SJSA1 (cell line): ENCODE measurements at places on chromosomes 7 and 10. TPM values are rescaled to one million over a fixed set of nuclear protein-coding genes. Genes with fewer than 3 reads are reported as not detected.

- DNase-seq = no peak
Measured at GRCh38 chr7:30302656-30303311, 18.4 kb downstream of the ZNRF2 start.

Gene CALHM3
- not detected in 2 replicates for total RNA-seq

DNA sequence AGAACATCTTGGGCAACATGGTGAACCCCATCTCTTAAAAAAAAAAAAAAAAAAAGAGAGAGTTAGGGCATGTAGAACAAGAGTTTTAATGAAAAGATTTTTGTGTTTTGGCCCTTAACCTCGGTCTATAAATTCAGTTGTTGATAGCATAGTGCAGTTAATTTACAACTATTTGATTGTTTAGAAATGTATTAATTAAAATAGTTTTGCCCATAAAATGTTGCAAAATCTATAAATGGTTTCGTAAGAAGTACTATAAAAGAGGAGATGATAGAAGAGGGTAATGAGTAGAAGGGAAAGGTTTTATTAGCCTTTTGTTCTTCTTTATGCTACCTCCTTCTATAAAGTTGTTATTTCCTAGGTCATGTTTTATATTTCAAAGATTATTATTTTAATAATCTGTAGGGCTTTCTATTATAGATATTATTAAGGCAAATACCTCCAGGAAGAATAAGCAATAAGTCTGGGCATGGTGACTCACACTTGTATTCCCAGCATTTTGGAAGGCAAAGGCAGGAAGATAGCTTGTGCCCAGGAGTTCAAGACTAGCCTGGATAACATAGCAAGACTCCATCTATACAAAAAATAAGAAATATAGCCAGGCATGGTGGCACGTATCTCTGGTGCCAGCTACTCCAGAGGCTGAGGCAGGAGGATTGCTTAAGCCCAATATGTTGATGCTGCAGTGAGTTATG is 73.3 kb downstream of the MCU start:
- no peak for DNase-seq

Gene CYP2C18
- total RNA-seq = not detected in 2 replicates

DNA sequence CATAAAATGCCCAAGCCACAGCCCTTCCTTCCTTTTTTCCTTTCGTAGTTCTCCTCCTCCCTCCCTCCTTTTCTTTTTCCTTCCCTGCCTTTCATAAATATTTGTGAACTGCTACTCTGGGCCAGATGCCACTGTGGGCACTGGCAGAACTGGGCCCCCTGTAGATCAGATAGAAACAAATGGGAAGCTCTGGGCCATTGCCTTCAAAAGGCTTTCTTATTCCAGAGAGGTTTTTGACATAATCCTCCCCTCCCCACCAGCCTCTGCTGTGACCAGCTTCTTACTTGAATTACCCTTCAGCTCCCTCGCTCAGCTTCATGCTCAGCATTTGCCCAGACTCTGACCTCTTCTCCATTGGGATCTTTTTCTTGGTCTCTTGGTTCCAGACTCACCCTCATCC is 886.8 kb downstream of the LRMDA start:
- no peak for DNase-seq

- no peak for DNase-seq
Measured at GRCh38 chr7:13448243-13448642, 541.2 kb downstream of the ETV1 start.

GRCh38 chr10:96906864-96907263 is 74.8 kb downstream of the LCOR start:
- no peak for DNase-seq

GRCh38 chr7:50446542-50446960 is 3.6 kb downstream of the FIGNL1 start:
- DNase-seq = no peak

DNA sequence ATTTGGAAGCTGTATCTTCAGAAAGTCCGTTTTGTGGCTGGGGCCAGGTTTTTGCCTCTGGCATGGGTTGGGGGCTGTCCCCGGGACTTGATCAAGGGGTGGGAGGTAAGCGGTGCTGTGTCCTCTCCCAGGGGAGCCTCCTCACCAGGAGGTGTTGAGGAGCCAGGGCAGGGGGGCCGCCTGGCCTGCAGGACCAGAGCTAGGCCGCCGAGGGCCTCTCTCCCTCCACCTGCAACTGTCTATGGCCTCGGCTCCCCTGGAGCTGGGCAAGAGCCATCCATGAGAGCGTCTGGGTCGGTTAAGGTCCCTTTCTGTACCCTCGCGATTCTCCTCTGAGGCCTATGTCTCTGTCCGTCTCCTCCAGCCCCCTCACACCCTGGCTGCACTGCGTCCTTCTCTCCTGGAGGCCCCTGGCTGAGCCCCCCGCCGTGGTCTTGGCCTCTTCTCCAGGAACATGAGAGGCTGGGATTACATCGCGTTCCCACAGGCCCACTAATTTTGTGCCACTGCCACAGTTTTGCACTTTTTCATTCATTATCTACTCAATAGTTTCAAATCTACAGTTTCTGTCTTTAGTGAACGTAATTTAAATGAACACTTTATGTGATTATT is 20.6 kb downstream of the CALML5 start:
- no peak for DNase-seq

Gene NPSR1
- not detected in 2 replicates for total RNA-seq

DNA sequence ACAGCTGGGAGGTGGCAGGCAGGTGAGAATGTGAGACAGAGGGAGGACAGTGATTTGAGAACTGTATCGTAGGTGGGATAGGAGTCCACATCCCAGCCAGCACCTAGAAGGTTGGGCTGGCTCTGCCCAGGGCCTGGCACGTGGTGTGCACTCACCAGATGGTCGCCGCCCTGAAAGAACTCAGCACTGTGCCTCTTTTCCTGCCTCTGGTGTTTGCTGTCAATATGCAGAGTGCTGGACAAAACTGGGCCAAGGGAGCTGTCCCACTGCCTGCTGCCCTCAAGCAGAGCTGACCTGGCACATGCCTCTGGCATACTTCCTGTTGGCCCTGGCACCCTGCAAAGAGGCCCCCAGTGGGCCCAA is 36.8 kb downstream of the CHST3 start:
- no peak for DNase-seq

DNA sequence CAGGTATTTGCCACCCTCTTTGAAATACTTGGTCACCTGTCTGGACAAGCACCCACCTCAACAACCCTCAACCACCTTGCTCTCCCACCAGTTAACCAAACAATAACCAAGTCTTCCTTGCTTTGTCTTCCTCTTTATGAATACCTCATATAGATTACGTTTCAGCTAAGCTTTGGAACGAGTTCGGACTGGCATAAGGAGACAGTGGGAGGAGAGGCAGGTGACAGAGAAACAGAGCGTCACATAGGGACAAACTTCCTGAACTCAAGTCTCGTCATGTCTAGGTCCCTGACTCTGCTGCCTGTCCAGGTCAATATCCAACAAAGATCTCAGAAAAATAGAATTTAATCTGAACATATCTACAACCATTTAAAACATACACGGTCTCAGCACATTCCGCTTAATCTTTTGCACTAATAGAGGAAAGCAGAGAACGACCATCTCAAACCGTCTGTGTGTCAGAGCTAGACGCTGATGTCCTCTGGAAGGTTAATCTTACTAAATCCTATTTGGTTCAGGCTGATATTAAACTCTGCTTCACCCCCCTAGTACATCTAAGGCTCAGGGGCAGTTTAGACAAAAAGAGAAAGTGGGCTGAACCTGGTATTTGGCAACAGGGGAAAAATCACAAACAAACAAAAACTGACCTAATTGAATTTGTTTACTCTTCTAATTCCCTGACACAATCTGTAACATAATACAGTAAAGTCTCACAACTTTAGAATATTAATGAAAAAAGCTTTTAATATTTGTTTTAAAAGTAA is 26.4 kb upstream of the SVOPL start:
- DNase-seq = no peak

- no peak for DNase-seq
Measured at GRCh38 chr7:73737491-73738219, 947 bp downstream of the ABHD11 start.

GRCh38 chr7:67788669-67789068 is 792.0 kb downstream of the TYW1 start:
- DNase-seq = no peak

Gene VTI1A
- total RNA-seq = 24.7 and 33.4 TPM in 2 replicates

Gene MPP7
- total RNA-seq = 1.6 and 1.7 TPM in 2 replicates

- DNase-seq = no peak
Measured at GRCh38 chr7:67209256-67209655, 212.6 kb downstream of the TYW1 start.

GRCh38 chr7:6015917-6016652 is 7.0 kb downstream of the AIMP2 start:
- DNase-seq = no peak

- no peak for DNase-seq
Measured at GRCh38 chr7:103966593-103967277, 22.7 kb downstream of the RELN start.

Gene SUGCT
- total RNA-seq = 17.1 and 20.5 TPM in 2 replicates

GRCh38 chr10:61271127-61271780 is 181.9 kb downstream of the TMEM26 start:
- DNase-seq = no peak

Gene GPRIN2
- 0.42 and 1.3 TPM in 2 replicates for total RNA-seq

- no peak for DNase-seq
Measured at GRCh38 chr10:101394524-101395133, 40.7 kb downstream of the BTRC start.

DNA sequence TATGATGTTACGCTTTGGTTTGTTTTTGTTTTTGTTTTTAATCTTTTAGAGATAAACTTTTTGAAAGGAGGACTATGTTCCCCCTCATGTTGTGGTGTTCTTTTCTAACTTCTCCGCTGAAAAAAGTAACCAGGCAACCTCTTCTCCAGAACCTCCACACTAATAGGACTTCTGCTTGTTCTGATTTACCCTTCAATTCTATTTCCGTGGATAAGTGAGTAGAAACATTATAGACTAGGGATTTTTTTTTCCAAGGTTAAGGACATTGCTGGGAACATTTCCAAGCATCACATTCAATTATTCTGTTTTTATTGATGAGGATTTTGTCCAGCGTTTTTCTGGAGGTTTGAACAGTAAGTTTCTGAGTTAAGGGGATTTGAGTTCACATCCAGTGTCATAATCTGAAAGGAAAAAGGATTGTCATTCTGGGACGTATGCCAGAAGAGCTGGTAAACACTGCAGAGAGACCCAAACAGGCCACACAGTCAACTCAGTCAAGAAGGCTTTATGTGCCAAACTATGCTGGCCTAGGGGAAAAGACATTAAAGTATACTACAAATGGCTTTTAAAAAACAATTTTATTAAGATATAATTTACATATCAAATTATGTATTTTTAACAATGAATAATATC is 28.3 kb upstream of the RALA start:
- no peak for DNase-seq

DNA sequence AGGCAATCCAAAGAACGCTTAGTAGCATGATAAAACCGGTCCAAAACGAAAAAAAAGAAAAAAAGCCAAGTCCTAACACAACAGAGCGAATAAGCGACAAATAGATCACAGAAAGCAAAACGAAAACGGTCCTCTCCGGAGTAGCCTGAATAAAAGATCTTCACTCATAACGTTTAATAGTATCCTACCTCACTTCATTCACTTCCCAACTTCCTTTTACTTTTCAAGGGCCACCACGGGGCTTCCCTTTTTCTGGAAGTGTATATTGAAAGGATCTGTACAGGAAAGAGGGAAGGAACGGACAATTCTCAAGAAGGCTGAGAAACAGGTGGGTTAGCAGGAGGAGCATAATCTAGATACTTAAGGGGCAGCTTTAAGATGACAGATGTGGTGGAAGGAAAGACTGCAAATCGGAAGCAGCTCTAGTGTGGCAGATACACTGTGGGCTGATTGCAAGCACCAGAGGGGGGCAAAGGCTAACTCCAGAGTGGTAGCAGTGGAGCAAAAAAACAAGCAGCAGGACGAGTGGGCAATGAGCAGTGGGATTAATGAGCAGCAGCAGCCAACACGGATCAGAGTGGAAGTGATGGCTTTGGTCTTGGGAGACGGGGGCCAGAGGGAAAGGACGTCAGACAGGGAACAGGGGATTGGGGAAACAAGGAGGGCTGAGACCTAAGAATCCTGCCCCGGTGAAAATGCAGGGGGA is 866 bp downstream of the CNOT4 start:
- peak; percentile 47 for DNase-seq

Gene AGBL3
- total RNA-seq = 0.03 and 0.37 TPM in 2 replicates

DNA sequence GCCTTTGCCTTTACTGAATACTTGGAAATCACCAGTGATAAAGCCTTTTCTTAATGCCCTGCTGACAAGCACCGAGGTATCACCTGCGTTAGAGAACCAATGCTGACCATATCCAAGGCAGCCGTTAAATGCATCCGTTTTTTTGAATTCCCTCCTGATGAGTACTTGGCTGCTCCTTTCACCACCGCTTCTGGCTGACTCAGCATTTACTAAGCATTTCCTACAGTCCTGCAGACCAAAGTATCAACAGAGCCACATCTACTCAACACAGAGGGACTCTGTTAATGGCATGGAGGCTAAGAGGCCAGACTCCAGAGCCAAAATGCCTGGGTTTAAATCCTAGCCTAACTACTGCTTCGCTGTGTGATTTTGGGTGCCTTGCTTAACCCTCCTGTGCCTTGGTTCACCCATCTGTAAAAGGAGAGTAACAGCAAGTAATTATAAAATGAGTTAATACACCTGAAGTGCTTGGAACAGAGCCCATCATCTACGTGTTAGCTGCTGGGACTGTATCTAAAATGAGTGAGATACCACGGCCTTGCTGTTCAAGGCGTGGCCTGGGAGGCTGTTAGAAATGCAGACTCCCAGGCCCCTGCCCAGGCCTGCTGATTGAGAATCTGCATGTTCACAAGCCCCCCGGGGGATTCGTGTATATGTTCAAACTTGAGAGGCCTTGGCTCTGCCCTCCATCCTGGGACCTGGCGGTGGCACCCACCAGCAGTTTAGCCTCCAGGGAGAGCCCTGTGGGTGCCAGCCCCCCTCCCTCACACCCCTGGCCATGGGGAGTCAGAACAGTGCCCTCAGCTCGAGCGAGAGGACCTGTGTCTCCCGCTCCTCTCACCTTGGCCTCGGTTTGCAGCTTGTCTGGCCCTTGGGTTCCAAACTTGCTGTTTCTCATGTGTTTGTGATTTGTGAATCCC is 30.8 kb upstream of the EFCAB10 start:
- no peak for DNase-seq

GRCh38 chr10:1724921-1725488 is 12.3 kb downstream of the ADARB2 start:
- no peak for DNase-seq

GRCh38 chr10:65550761-65551160 is 1375.1 kb upstream of the LRRTM3 start:
- no peak for DNase-seq

Gene PAOX
- total RNA-seq = 8.7 and 9.9 TPM in 2 replicates

Gene THSD7A
- total RNA-seq = not detected in 2 replicates
